Jurkat, Clone E6-1 (cell line): ENCODE measurements at places on chromosomes 4 and X.

DNA sequence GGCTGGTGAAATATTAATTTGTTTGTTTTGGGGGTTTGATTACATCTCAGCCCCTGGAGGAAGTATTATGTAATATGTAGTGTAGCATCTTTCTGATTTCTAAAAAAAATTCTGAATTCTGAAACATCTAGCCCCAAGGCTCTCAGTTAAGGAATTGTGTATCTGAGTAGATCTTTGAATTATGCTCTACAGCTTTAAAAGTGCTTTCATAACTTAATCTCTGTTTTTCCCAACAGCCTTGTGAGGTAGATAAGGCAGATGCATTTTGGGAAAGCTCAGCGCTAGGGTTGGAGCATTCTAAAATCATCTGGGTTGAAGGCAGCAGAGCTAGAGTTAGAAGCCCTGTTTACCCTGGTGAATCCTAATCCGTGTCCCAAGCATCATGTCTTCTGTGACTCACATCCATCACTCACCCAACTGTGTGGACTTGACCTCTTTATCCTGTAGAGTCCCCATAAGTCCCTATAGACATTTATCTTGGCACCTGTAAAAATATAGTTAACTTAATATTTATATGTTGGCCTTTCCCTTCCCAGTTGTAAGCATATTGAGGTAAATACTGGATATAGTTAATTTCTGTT, 49.8 kb downstream of the FNIP2 start:
- DNase-seq = no peak

DNA sequence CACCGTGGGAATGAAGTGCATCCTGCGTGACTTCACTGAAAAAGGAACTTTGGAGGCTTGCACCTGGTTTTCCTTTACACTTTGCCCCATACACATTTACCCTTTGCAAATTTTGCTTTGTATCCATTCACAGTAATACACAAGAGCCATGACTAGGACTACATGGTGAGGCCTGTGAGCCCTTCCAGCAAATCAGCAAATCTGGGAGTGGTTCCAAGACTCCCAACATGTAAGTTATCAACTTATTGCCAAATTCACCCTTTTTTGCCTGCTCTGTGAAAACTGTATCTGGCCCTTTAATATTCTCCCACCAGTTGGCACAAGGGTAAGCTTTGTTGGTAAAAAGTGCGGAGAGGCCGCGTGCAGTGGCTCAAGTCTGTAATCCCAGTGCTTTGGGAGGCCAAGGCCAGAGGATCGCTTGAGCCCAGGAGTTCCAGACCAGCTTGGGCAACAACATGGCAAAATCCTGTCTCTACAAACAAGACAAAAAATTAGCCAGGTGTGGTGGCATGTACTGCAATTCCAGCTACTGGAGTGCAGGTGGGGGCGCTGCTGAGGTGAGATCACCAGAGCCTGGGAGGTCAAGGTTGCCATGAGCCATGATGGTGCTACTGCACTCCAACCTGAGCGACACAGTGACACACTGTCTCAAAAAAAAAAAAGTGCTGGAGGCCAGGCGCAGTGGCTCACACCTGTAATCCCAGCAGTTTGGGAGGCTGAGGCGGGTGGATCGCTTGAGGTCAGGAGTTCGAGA, 5.0 kb downstream of the PRMT9 start:
- no peak for DNase-seq

- DNase-seq = no peak
Measured at GRCh38 chr4:78650106-78651024, 98.8 kb downstream of the ANXA3 start.

- DNase-seq = peak; percentile 78
Measured at GRCh38 chrX:31136144-31136611, 64.3 kb upstream of the FTHL17 start.

- no peak for DNase-seq
Measured at GRCh38 chr4:37124800-37125199, 119.7 kb upstream of the NWD2 start.

- DNase-seq = no peak
Measured at GRCh38 chr4:95059663-95060062, 301.9 kb downstream of the BMPR1B start.

- no peak for DNase-seq
Measured at GRCh38 chr4:188578657-188579056, 439.4 kb downstream of the TRIML1 start.

- DNase-seq = no peak
Measured at GRCh38 chr4:110467400-110467799, 8.6 kb upstream of the ENPEP start.

GRCh38 chr4:118400356-118400755, 47.6 kb upstream of the PRSS12 start:
- DNase-seq = no peak

- DNase-seq = no peak
Measured at GRCh38 chrX:41085512-41085877, 250 bp downstream of the USP9X start.
